ENCODE measurements at places on chromosomes 1 and 21.

- DNase-seq = no peak
These were observed 505.2 kb upstream of the NR5A2 start for GRCh38 chr1:199522338-199522737.

- no peak for DNase-seq
These were observed 12.6 kb upstream of the CD34 start for GRCh38 chr1:207923561-207923960.

DNA sequence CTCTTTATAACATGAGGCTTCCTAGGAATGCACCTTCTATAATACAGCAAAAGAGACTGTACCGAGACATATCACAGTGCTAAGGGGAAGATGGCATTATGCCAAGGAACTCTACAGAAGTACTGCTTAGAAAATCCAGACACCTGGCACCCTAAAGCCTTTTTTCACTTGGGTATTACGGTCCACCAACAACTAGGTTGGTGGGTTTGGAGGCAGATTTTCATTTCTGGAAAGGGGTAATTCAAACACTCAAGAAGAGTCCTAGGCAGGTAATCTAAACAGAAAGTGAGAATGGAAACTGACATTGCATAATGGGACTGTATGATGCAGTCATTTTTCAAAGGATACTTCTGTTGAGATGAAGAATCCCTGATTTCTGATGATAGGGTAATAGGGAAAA is 19.6 kb downstream of the SCMH1 start:
- DNase-seq = no peak

- no peak for DNase-seq
These were observed 158.5 kb upstream of the ESRRG start for GRCh38 chr1:216881695-216882094.

DNA sequence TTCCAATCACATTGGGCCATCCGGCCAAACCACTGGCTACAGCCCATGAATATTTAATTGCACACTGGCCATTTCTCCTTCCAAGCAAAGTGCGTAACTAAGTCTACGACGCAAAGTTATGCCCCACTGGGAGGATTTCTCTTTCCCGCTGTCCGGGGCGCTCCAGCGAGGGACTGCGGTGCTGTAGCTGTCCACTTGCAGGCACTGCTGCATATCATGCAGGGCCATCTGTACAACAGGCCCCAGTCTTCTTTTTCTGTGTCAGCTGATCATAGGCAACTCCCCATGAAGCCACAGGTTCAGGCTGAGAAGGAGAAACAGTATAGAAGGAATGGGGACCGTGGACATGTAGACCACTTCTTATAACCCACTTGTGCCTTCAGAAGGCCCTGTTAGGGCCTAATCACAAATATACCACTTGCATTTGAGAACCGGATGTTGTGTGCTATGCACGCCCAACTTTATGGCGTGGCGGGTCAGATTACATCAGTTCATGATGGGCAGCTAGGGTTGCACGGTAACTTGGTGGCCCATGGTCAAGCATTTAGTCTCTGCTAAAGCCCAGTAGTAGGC is 58.0 kb downstream of the ADSS2 start:
- DNase-seq = no peak

DNA sequence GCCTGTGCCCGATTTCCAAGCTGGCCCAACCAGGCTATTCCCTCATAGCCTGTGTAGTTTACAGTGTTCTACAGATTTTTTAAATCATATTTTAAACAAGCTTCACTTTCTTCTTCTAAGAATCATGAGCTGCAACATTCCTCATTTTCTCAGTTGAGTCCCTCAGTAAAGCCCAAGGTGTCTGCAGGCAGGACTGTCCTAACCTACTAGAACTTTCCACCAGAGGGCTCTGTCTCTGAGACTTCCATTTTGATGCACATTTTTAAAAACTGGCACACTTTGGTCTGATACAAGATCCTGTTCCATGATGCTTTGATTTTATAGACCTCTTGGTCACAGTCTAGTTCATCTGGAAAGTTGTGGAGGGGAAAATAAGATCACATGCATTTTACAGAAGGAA is 21.6 kb upstream of the SLAMF6 start:
- DNase-seq = no peak

GRCh38 chr1:151372058-151372934 is at the start of gene SELENBP1:
SELENBP1 (minus strand) TSS chr1:151372705; CDS start chr1:151372641, 64 bp downstream.
- DNase-seq = peak; percentile 93

DNA sequence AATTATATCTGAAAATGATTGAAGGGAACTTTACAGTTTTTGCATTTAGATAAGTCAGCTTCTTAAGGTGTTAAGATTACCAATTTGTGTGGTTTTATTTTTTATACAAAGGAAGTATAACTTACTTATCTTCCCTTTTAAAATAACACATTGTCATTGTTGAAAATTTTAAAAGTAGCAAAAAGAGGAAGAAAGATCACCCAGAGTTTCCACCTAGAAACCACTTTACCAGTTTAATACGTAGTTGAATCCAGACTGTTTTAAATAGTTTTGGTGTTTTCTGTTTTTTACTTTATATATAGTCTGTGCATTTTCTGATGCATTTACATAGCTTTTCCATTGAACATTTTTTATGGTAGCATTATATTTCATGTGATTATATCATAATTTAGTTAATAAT is 6.1 kb downstream of the CCDC18 start:
- DNase-seq = no peak

DNA sequence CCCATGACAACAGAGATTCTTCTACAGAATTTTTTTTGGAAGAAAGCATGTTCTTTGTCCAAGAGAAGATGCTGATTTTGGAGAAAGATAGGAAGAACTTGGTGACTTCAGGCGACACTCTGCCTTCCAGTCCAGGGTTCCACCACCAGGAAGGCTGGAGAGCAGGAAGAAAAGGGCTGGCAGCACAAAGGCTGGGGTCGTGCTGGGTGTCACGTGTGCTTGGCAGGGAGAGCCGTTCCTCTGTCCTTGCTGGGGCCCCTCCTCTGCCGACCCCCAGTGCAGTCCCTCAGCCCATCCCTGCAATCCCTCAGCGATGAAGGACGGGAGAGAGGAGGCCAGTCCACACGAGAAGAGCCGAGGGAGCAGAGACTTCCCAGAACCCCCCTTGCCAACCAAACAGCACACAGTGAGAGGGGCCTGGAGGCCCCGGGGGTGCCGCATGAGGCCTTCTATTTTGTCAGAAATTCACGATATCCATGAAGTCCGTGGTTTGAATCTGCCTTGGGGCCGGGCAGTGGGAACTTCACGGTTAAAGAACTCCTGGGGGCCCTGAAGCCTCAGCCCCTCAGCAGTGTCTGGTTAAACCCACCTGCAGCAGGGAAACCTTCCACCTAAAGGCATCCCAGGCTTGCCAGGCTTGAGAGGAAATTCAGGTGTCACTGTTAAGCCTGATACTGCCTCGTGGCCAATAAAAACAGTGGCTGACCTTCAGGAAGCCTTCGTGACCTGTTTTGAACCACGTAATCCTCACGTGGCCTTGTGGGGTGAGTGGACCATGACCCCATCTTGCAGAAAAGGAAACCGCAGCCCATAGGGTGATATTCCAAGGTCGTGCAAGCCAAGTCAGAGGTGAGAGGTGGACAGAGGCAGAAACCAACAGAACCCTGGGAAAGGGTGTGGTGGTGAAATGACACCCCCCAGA is 3.4 kb downstream of the KRTAP10-12 start:
- DNase-seq = no peak

Measured in mucosa of descending colon (tissue), 3 donors.